ENCODE measurements at places on chromosomes 4 and X.

DNA sequence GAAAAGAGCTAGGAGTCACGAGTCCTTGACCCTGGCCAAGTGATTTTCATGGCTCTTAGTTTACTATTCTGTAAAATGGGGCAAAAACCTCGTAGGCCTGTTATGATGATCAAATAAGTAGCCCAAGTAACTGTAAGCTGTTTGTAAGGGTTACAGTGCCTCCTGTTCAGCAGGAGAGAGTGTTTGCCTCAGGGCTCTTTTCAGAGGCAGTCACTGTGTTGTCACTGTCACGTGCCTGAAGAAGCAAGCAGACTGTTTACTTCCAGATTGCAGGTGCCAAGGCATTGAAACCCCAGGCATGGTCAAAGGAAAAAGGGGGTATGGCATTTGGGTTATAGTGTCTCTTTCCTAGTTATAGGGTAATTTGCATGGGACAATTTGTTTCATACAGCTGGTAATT, 4.5 kb downstream of the RAB39B start:
- DNase-seq = no peak

- no peak for DNase-seq
Observed at GRCh38 chr4:172061204-172061603, 248.0 kb downstream of the GALNTL6 start.

GRCh38 chr4:40301603-40302002, 33.5 kb upstream of the CHRNA9 start:
- DNase-seq = peak; percentile 25

DNA sequence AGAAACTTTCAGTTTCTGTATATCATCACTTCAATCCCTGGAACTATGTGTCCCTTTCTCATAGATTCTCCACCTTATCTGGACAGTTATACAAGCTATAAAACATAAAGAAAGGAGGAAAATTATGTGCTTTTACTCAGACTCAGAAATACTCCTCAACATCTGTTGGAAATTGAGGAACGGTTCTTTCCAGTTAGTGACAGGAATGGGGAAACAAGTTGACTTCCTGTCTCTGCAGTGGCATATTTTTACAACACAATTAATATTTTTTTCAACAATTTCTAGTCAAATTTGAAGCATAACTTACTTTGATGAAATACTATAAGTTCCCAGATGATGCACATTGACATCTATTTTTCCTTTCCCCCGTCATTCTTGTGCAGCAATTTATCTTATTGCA, 27.9 kb downstream of the ABHD18 start:
- DNase-seq = no peak

GRCh38 chr4:161728929-161729328, 434.9 kb downstream of the FSTL5 start:
- DNase-seq = no peak

- DNase-seq = no peak
Observed at GRCh38 chr4:43244688-43245382, 352.3 kb downstream of the GRXCR1 start.

- DNase-seq = no peak
Observed at GRCh38 chr4:174214101-174214878, 69.2 kb downstream of the FBXO8 start.

DNA sequence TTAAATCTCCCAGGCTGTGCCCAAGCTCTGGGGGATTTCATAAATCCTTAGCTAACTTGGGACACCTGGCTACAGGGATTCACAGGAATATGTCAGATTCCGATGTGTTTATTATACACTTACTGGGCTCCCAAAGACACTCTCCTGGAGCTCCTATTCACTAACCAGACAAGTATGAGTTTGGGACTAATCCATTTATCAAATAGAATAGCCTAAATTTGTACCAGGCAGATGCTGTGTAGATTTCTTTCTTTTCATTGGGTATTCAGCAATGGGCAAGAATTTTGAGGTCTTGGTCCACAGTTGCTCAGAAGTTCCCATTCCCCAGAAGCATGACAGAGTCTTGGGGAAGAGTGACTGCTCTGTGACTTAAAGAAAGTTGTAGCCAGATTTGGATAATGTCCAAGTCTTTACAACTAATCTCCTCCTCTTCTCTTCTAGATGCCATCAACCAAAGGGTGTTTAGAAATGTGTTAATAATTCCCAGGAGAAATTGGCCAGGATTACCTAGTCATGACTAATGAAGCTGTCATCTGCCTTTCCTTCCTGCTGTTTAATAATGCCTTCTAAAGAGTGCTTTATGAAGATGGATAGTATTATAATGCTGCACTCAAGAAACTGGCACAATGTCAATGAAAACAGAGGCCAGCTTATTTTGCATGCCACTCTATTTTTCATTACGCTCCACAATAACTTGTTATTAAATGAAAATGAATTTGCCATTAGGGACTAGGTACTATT, 120.9 kb downstream of the CHIC2 start:
- DNase-seq = no peak

DNA sequence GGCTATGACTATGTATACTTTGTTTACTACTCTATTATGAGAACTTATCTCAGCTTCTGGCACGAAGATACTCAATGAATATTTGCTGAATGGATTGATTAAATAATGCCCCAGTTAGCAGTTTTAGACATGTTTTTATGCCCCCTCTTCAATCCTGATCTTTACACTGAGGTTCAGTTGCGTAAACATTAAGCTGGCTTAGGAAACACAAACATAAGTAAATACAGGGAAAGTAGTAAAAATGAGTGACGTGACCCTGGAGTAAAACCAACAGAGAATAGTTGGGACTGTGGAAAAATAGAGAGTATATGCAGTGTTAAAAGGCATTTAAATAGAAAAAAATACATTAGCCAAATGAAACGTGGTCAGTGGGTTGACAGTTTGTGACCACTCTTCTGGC, 387.0 kb upstream of the ACTRT1 start:
- no peak for DNase-seq

GRCh38 chr4:384311-385010, 46.8 kb downstream of the ZNF141 start:
- DNase-seq = no peak

GRCh38 chr4:9762823-9763475, 18.5 kb upstream of the DRD5 start:
- DNase-seq = no peak

- DNase-seq = no peak
Observed at GRCh38 chrX:134636851-134637250, 21.4 kb downstream of the PLAC1 start.

GRCh38 chr4:74632634-74633033, 161.7 kb downstream of the BTC start:
- no peak for DNase-seq

DNA sequence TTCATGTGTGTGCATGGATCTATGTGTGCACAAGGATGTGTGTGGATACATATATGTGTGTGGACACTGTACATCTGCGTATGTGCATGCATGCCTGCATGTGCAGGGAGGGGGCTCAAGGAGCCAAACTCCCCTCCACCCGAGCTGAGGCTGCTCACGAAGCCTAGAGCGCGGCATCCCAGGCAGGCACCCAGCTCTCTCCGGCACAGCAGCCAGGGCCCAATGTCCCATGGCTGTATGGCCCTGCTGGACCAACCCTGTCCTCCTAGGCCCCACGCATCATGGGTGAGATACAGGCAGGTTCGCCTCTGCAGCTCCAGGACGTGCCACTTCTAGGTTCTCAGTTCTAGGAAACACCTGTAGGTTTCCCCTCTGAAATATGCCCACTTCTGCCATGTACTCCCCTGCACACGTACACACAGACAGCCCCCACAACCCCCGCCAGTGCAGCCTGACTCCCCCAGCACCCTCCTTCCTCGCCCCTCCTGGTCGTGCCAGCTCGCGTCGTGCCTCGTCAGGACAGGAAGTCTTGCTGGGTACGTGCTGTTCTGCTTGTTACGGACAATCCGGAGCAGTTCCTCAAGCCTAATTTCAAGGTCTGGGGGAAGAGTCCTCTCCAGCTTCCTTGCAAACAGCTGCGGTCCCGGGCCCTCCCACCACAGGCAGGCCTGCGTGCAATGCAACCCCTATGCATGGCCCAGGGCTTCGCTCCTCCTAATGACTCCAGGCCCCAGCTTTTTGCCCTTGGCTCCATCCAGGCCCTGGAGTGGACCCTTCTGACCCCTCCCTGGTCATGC, 3.2 kb upstream of the ADRA2C start:
- no peak for DNase-seq

DNA sequence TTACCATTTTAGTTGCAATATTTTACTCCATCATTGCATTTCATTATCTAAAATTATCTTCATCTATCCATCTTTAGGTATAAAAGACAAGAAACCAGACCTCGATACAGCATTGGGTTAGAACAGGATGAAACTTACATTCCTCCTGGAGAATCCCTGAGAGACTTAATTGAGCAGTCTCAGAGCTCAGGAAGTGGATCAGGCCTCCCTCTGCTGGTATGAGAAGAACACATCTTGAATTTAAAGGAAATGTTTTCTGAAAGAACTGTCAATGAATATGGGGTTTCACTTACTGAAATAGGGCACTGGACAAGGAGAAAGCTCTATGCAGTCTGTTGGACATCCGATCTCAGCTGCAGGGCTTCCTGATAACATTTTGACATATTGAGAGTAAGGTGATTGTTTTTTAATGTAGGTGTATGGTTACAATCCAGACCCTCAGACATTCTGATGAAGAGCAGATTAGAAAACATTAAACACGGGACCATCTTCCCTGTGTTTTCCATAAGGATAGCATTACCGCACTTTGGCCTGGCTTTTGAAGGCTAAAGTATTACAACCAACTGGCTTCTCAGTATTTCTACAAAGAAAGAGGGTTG, 367.2 kb downstream of the BMPR1B start:
- DNase-seq = no peak

Data from activated T-helper 1 cell treated with anti-CD3 and anti-CD28 coated beads, Interleukin-2, amount 50 U/mL, for 16 hours (primary cell).